ENCODE measurements at places on chromosomes 2 and 18. TPM values are rescaled to one million over a fixed set of nuclear protein-coding genes. Genes with fewer than 3 reads are reported as not detected.

Gene PLB1
- 0.75 TPM for polyA plus RNA-seq

DNA sequence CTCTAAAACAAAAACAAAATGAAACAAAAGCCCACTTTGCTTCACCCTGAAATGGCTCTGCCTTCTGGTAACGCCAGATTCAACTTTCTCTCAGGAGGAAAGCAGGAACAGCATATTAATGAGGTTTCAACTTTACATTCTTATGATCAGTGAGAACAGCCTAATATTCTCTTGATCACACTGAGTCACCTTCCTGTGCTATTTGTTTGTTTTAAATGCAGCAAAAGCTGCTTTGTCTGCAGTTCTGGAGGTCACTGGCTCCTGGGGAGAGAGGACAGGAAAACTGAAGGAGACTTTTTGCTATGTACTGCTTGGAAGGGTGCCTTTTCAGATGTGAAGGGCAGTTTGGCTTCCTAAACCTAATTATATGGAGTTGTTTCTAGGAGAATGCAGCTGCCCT is 48.1 kb downstream of the MAIP1 start:
- peak; percentile 75 for DNase-seq

- DNase-seq = no peak
Observed at GRCh38 chr2:136255127-136255526, 137.2 kb upstream of the CXCR4 start.

GRCh38 chr2:70921839-70922234 is 13.9 kb upstream of the ATP6V1B1 start:
- DNase-seq = peak; percentile 67

GRCh38 chr2:202215179-202215578 is 23.2 kb downstream of the SUMO1 start:
- no peak for DNase-seq

All from endothelial cell of umbilical vein (primary cell).